Mesendoderm (in vitro differentiated cells): ENCODE measurements at places on chromosomes 7 and 10.
A peak's percentile ranks its signal among the peaks of the same experiment; 100 is the strongest.

DNA sequence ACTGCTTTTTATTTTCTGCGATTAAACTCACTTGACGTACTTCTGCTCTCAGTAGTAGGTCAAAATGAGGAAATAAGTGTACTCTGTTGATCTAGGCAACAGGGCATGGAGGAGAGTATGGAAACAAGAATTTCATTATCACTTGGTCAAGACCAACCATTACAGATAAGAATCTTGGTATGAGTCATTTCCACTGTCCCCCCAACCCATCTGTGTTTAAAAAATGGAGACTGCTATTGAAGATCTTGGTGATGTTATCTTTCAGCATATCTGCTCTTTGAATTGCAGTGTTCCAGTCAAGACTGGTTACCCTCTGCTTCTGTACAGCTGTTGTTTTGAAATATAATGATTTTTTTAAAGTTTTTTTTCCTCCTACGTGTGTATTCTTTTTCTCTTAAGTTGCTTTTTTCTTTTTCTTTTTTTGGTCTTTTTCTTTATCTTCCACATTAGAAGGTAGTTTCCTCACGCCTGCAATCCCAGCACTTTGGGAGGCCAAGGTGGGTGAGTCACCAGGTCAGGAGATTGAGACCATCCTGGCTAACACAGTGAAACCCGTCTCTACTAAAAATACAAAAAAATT is 11.7 kb downstream of the STAM start:
- DNase-seq: peak; percentile 76

DNA sequence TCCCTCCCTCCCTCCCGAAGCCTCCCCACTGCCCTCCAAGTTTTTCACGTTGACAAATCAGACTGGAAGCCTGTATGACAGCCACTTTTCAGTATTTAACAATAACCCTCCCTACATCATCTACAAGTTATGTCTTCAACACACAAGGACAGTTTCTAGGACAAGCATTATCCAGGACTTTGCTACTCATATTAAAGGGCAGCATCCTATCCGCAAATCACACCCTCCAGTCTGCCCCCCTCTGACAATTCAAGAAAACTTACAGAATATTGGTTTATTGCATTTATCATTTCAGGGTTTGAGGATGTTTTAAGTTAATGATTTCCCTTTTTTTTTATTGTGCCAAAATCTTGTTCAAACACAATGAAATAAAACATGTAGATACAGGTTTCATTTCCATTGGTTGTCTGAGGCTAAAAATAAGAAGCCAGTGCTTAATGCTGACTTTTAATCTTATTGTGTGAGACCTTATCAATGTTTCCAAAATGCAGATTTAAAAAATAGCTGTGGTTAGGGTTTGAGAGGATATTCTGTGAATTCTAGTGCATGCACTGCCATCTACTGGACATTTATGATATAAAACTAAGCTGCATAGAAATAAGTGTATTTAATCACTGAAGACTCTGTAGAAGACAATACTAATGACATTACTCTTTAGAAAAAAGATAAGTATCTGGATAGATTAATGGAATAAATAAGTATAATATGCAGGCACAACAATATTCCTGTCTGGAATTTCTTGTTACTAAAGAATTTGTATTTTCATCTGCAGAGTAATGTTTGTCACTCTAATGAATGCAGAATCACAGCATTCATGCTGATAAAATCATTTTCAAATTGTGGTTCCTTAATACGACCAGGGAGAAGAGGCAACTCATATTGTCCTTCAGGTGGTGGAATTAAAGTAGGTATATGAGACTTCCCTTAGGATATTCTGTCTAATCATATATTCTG is 64.1 kb downstream of the CAV1 start:
- DNase-seq: peak; percentile 60

- DNase-seq: no peak
These were observed 51.1 kb upstream of the GJD4 start for GRCh38 chr10:35554036-35554435.

GRCh38 chr7:120819861-120820260 is 38.1 kb downstream of the TSPAN12 start:
- DNase-seq: no peak

- peak; percentile 67 for DNase-seq
These were observed 12.0 kb downstream of the IFIT5 start for GRCh38 chr10:89426230-89426868.

DNA sequence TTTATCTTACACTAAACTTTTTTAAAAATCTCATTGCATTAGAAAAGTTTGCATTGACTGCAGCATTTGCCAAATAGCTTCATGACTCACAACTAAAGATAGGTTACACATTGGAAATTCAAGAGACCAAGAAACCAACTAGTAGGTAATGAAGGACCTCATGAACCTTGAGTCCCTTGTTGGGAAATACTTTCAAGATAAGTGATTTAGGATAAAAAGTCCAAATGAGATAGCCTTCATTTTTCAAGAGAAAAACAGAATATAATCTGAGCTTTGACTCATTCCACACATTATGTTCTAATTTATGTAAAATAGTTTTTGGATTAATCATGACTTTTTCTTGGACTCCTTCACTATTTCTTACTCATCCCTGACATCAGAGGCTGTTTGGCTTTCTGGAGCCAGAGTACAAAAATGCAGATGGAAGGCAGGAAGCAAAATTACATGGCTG is 13.1 kb upstream of the LIPF start:
- DNase-seq: no peak

- no peak for DNase-seq
These were observed 1.5 kb downstream of the PKD1L1 start for GRCh38 chr7:47946581-47947354.

- no peak for DNase-seq
These were observed 13.9 kb downstream of the SH3PXD2A start for GRCh38 chr10:103841519-103841918.

- no peak for DNase-seq
These were observed 56.3 kb upstream of the USP6NL start for GRCh38 chr10:11667756-11668155.

DNA sequence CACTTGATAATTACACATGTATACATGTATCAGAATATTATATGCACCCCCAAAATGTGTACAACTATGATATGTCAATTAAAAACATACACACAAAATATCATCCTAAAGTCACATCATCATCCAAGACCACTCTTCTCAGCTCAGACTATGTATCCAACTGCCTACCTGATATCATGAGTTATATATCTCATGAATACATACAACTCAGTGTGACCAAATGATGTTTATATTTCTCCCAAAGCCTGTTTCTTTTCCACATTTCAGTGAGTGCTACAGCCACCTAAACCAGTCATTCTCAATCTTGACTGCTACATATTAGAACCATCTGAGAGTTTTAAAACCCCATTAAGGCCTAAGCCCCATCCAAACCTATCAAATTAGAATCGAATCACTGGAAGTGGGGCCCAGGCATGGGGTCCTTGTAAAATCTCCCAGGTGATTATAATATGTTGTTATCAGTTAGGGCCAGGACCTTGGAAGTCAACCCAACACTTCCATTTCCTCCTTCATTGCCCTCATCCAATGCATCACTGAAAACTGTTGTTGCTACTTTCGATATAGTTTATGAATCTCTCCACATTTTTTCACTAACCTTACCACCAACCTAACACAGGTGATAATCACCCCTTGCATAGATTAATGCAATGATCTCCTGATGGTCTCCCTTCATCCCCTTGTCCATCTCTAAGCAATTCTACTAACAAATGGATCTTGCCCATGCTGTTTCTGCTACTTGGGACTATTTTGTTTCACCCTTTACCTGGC is 53.8 kb upstream of the ITGB8 start:
- no peak for DNase-seq

DNA sequence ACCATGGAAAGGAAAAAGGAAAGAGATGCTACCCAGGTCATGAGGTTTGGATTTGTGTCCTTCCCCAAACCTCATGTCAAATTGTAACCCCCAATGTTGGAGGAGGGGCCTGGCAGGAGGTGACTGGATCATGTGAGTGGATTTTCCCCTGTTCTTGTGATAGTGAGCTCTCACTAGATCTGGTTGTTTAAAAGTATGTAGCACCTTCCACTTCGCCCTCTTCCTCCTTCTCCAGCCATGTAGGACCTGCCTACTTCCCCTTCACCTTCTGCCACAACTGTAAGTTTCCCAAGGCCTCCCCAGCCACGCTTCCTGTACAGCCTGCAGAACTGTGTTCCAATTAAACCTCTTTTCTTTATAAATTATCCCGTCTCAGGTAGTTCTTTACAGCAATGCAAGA is 113.9 kb downstream of the FAM107B start:
- DNase-seq: no peak

GRCh38 chr7:143280566-143280965 is 4.2 kb upstream of the TMEM139 start:
- no peak for DNase-seq

GRCh38 chr10:117980216-117980615 is 66.5 kb downstream of the RAB11FIP2 start:
- DNase-seq: no peak

DNA sequence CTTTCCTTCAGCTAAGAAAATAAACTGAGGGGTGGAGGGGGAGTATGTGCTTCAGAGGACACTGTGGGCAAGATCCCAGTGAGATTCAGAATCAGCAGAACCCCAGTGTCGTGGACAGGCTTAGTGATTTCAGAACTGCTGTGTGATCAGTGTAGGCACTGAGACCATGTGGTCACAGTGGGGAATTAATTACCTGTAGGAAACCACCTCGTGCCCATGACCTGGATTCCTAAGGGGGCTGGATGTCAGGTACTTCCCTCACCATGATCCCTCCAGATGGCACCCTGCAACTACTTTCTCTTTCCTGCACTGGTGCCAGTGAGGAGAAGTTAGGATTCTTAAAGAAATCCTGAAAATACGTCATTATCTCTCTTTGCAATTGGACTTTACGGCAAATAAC is 64.4 kb downstream of the HBP1 start:
- DNase-seq: peak; percentile 40

DNA sequence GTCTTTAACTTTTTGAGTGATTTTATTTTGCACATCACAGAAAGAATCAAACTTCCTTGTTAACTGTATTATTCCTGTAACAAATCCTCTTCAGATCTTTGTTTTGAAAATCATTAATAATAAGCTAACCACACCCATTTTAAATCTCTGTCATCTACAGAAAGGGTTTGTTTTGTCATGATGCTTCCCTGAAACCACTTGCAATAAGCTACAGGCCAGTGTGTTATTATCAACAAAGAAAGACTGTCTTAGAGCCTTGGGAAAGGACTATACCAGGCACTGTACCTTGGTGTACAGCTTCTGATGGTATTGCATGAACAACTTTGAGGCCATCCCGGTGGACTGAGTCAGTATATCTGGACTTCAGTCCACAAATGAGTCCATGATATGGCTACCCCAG is 145.3 kb upstream of the FAM3C start:
- DNase-seq: no peak

GRCh38 chr10:120400601-120401000 is 56.4 kb upstream of the PLPP4 start:
- no peak for DNase-seq

DNA sequence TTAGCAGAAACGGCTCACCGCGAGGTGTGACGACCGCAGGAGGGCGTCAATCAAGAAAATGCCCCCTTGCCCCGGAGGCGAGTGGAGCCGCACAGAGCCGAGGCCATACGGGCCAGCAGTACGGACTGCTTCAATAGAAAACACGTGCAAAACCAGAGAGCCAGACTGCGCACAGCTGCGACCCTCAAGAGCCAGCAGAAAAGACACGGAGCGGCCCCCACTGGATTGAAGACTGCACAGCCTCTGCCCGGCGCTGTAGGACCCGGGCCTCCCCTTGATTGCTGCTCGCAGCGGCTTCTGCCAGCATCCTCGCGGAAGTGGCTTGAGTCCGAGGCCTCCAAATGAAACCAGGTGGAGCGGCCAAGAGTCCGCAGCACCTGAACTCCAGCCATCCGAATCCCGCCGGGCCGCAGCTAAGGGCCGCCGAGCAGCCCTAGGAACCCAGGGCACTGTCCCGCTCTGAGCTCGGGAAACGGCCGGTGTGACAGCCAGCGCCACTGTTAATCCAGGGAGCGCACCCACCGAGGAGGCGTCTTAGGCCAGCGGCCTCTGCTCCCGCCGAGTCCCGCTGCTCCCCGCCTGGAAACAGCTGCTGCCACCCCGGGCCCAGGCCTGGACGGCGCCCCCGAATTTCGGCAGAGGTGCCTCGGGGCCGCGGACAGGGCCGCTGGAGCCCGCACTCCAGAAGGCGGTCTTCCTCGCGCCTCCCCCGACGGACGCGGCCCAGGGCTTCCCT is 660 bp upstream of the HHEX start:
- peak; percentile 59 for DNase-seq

- no peak for DNase-seq
These were observed 143.1 kb downstream of the ETV1 start for GRCh38 chr7:13846386-13846785.

GRCh38 chr10:16662923-16663322 is 141.2 kb upstream of the C1QL3 start:
- DNase-seq: no peak

- DNase-seq: no peak
These were observed 78.6 kb downstream of the TNS3 start for GRCh38 chr7:47503281-47503680.

DNA sequence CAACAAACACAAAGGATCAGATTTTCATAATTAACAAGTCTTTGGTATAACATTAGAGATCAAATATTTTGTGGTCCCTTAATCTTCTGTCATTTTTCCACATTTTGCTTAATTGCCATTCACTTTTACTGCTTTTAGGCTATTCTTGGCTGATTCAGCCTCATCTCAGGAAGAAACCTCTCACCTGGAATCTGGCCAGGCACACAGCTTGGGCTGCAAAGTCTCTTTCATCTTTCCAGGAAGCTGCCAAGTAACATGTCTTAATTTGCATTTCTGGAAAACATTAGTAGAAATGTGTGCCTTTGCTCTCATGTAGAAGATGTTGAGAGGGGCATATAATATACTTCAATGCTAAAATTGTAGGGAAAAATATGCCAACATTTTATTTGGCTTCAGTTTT is 174.2 kb upstream of the STEAP4 start:
- DNase-seq: no peak

- peak; percentile 15 for DNase-seq
These were observed 77.0 kb downstream of the POU6F2 start for GRCh38 chr7:39054731-39055130.

- peak; percentile 81 for DNase-seq
These were observed 2.6 kb downstream of the MRPS33 start for GRCh38 chr7:141012044-141012685.

GRCh38 chr7:151056666-151057505 is 811 bp downstream of the CDK5 start:
- peak; percentile 60 for DNase-seq
